Activated T-cell treated with anti-CD3 and anti-CD28 coated beads for 1 hour (primary cell): ENCODE measurements at places on chromosomes 5 and 9.

DNA sequence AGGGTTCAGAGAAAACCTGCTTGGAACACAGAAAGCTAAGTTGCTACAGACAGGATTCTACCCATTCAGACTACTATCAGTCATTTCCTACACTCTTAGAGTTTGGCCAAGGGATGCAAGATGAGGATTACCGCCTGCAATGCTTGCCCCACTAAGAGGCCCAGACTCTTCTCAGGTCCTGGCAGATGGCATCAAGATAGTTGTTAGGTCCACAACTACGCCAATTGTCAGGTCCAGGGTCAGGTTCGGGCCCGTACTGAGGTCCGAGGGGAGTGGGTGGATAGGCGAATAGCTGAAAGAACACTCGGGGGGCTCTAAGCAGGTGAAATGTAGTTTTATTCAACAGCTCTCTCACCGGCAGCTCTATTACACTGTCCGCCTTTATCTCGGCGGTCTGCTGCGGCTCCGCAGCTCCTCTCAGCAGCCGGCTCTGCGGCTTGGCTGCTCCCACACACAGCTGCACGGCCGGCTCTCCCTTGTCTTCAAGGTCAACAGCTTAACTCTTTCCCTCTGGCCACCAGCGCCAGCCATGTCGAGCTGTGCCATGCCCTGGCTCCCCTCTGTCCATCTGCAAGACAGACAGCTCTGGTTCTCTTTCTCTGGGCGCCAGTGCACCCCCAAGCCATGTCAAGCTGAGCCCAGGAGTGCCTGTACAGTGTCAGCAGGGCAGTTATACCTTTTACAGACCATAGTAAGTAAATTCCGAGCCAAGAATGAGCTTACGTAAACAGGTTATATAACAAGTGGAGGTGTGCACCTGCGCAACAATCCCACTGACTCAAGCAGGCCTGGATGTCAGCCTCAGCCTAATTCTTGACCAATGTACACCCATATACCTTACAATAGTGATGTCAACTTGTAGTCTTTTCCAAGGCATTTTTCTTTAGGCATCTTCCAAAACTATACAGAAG, 24.0 kb downstream of the ENC1 start:
- no peak for DNase-seq

DNA sequence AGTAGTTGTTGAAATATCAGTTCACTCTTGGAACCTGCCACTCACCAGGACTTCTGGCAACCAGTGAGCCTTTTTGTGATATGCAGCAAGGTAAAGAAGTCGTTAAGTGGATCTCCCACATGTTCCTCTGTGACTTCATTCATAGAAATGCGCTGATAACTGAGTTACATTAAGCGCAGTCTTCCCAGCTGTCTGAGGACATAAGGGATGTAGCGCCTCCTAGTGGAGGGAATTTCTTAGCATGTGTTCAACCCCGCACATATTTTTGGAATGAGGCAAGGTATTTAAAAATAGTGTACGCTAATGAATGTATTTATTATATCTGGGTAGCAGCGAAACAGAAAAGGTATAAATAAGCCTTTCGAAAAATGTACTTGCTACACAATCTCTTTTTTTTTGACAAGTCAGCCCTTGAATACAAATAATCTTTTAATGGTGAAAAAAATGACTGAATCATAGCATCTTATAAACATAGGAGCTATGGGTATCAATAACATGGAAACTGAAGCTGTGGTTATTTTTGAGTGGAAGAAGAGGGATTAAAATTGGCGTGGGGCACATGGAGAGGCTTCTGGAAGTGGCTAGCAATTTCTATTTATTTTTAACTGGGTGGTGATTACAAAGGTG, 38.0 kb downstream of the PALM2AKAP2 start:
- DNase-seq = no peak

- DNase-seq = no peak
Observed at GRCh38 chr9:109640580-109641371, 139.2 kb upstream of the PALM2AKAP2 start.

- no peak for DNase-seq
Observed at GRCh38 chr5:57176350-57176857, 2.5 kb downstream of the GPBP1 start.

DNA sequence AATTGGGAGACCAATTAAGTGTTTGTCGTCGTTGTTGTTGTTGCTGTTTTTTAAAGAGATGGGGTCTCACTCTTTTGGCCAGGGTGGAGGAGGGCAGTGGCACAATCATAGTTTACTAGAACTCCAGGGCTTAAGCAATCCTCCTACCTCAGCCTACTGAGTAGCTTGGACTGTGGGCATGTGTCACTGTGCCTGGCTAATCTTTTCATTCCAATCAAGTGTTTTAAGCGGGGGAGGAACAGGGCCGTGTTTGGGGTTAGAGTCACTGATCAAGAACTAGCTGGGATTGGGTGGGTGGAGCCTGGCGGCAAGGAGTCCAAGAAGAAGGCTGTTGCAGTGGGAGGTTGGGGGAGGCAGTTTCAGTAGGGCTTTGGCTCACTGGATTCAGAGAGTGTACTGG, 13.8 kb downstream of the SNX30 start:
- DNase-seq = no peak

- no peak for DNase-seq
Observed at GRCh38 chr9:127358770-127359169, 38.2 kb upstream of the SLC2A8 start.

- no peak for DNase-seq
Observed at GRCh38 chr5:139638090-139638735, 9.9 kb upstream of the CXXC5 start.
